ENCODE measurements at places on chromosomes 3 and 15. TPM values are rescaled to one million over a fixed set of nuclear protein-coding genes. Genes with fewer than 3 reads are reported as not detected.

GRCh38 chr3:73056014-73056844 lies 5.2 kb upstream of the EBLN2 start:
- DNase-seq, result peak; percentile 56

DNA sequence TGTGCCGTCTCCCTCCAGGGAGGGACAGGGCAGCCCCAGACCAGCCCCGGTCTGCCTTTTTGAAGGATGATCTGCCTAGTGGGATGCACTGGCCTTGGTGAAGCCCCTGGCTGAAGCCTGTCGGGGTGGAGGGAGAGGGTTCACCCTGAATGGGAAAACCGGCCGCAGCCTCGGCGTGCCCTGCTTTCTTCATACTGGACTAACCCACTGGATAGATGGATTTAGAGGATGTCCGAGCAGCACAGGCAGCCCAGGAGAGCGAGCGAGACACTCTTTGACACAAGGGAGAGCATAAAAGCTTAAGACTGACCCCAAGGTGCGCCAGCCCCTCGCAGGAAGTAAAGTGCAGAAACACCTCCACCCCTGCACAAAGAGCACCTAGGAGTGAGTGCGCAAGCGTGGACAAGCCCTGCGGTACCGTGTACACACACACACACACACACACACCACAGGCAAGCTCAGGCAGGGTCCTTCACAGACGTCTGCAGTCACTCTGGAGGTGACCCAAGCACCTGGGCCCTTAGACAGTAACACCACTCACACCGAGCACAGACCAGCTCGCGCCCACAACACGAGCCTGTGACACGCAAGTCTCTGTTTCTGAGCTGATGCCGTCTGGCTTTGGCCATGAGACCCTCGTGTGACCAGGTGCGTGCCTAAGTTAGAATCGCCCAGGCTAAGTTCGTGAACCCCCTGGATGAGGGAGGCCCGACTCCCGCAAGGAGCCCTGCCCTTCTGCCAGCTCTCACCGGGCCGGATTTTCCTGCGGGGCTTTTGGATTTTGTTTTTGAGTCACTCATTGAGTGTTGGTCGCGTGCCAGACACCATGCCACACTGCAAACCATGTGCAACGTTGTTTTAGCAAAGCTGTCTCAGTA lies 11.3 kb downstream of the SEMA4B start:
- peak; percentile 88 for DNase-seq

DNA sequence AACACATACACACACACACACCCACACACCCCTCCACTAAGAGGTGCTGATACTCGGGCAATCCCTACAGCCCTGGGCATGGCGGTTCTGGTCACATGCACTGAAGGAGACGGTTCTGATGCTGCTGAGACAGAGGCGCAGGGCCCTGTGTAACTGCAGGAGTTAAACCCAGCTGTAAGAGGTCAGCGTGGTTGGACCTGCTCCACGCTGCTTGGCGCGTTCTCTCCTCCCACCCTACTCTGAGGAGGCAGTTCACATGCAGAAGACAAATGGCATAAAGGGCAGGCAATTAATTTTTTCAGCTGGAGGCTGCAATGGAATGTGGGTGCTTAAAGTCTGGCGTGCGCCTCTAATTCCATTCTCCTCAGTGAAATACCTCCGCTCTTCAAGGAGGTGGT lies 35.2 kb downstream of the GRK7 start:
- no peak for DNase-seq

DNA sequence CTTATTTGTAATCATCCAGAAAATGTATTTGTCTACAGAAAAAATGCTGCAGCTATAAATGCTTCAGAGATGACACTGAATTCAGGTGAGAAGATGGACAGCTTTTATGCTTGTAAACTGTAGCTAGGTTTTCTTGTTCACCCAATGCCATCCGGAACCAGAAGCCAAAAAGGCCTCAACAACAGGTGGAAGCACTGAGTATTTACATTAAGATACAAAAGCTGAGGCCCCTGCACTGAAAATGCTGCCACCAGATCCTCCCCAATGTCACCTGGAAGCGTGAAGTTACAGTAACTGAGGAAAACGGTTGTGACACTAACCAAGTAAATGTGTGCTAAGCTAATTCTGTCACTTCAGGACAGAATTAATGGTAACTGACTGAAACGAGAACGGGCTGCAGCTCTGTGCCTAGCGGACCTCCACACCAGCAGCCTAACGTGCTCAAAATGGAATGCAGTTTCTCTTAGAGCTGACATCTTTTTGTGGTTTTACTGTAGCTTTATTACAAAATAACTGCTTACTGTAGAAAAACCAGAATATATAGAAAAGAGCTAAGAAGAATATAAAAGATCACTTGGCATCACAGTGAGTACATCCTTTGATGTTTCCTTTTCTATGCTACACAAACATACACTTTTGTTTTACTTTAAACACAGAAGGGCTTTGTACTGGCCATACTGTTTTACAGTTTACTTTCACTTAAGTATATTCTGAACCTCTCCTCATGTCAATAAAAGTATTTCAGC lies 7.6 kb downstream of the CHSY1 start:
- DNase-seq, result no peak

- no peak for DNase-seq
Measured at GRCh38 chr3:150376001-150376848, 31.9 kb upstream of the TSC22D2 start.

GRCh38 chr15:101393172-101393571 lies 96.3 kb downstream of the PCSK6 start:
- DNase-seq, result no peak

DNA sequence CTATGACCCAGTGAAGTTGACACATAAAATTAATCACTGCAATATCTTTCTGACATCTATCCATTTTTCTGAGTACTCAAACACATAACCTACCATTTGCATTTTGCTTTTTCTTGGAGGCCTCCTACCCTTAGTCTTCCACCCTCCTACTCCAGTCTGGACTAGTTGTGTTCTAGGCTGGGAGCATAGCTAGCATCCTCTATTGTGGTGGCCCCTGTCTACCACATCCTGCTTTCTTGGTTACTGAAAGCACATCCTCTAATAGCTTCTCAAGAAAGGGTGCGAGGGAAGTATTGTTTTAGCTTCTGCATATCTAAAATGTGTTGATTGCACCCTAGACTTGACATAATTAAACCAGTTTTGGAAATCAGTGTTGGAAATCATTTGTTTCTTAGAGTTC lies 176.5 kb downstream of the THSD4 start:
- DNase-seq, result no peak

DNA sequence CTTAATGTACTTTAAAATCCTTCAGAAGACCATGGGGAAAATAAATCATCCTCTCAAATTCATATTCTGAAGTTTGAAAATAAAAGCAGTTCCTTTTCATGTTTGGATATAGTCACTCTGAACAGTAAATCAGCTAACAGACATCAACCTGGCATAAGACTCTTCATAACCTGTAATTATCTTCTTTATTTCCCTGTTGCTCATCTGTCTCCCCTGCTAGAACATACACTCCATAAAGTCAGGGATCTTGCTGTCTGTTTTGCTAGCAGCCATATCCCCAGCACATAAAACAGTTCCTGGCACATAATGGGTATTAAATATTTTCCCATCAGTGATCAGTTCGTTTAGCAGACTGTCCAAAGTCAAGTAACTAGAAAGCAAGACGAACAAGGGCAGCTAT lies 11.2 kb downstream of the VGLL4 start:
- DNase-seq, result no peak

GRCh38 chr15:69659454-69660050 lies 206.9 kb downstream of the RPLP1 start:
- DNase-seq, result peak; percentile 80

DNA sequence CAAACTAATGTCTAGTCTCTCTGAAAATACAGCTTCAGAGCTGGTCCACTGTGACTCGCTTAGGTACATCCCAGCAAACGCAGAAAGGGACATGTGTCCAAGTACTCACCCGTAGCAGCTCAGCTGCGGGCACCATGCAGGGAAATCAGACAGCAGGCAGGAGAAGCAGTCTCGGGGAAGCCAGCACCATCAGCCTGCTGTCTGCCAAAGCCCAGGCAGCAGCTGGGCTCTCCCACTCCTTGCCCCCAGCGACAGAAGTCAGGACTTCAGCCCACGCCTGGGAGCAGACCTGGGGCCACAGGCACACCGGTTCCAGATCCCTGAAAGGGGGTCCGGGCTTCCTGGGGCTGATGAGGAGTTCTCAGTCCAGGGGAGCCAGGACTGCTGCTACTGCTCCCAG lies 34.9 kb downstream of the SEMA5B start:
- DNase-seq, result no peak

- no peak for DNase-seq
Measured at GRCh38 chr15:31308185-31308639, 18.4 kb upstream of the KLF13 start.

GRCh38 chr3:123411340-123412040 lies 37.4 kb downstream of the ADCY5 start:
- DNase-seq, result no peak

GRCh38 chr3:180036092-180036670 lies 556 bp downstream of the PEX5L start:
- no peak for DNase-seq

GRCh38 chr3:45506084-45506483 lies 88.5 kb upstream of the LIMD1 start:
- no peak for DNase-seq

DNA sequence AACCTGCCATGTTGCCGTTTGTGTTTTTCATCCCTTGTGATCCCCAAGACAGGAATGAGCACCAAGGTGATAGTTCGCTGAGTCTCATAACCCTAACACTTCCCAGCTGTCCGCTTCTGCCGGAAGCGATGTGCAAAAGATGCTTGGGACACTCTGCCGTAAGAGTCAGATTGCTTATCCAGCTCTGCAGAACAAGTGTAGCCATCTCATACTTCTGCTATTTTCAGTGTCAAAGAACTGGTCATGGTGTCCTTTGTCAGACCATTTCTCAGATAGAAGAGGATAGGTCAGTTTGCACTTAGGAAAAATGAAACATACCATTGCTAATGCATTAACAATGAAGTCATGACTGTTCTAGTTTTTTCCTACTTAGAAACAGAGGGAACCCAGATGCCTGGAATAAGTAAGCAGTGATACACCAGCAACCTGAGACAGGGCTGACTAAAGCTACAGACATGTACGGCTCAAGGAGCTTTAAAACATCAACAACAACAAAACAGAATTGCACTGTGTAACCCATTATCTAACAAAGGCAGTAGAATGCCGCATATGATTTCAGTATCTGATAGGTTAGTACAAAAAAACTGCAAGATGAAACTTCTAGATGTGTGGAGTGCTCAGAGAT lies 134.0 kb upstream of the IL12A start:
- DNase-seq, result peak; percentile 91

DNA sequence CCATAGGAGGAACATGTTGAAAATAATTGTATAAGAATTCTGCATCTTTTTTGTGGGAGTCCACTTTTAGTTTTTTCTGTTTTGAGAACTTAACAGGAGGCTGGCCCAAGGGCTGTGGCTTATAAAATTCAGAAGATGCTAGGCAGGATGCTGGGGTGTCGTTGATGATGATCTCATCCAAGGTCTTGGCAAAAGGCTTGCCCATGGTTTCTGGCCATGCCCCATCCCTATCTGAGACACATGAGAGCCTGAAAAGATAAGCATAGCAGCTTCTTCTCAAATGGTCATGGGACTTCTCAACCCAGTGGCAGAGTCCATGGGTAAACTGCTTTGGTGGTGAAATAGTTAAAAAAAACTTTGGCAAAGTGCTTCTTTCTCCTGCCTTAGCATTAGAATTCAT lies 35.2 kb downstream of the CMSS1 start:
- no peak for DNase-seq

DNA sequence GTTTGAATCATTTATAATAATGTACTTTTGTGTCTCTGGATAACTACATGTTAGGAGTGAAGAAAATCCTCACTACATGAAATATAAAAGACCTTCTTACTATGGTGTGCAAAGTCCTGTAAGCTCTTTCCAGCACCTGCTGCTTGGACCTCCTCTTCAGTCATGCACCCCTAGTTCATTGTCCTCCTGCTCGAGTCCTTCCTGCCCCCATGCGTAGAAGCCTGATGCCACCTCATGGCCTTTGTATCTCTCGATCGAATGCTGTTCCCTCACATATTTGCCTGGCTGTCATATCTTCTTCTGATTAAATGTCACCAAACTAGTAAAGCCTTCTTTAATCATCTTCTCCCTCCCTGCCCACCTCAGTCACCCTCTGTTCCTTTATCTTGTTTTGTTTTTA lies 49.9 kb upstream of the SUCLG2 start:
- DNase-seq, result no peak

DNA sequence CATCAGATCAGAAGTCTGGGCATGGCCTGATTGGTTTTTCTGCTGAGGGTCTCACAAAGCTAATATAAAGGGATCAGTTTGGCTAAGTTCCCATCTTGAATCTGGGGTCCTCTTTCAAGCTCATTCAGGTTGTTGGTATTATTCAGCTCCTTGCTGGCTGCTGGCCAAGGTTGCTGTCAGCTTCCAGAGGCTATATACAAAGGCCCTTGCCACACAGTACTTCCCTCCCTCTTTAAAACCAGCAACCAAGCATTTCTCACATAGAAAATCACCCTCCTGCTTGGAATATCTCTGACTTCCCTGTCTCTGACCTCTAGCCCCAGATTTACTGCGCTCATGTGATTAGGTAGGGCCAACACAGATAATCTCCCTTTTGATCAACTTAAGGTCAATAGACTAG lies 442.9 kb downstream of the ERC2 start:
- DNase-seq, result no peak

DNA sequence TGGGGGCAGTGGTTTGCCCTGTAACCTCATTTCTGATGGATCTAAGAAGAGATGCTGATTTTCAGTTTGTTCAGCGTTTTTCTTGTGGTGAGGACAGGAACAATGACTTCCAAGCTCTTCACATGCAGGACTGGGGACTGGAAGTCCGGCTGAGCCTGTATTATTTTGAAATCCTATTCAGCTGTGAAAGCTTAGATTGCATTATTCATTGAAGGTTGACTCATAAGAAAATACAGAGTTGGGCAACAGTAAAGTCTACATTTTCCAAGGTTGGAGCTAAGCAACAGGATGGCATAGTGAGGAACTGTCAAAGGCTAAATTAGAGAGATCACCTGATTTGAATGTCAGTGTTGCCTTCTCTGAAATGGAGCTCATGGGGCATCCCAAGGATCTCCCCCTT lies 230.9 kb upstream of the FEZF2 start:
- DNase-seq, result peak; percentile 70

DNA sequence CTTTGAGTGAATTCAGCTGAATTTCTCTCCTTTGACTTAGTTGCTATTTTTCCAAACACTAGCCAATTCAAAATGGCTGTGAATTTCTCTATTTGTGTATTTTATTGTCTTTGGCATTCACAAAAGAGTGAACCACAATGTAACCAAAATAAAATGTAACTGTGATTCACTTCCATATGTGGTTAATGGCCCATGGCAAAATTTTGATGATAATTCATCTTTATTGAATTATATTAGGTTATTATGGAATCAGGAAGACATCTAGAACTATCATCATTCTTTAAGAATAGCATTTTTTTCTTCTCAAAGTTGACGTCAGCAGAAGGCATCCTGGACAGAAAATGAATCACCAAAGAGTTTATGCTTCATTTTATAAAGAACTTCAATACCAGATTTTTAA lies 705.3 kb upstream of the NAALADL2 start:
- peak; percentile 74 for DNase-seq

- no peak for DNase-seq
Measured at GRCh38 chr15:88142121-88142520, 114.4 kb downstream of the NTRK3 start.

Gene CILP
- total RNA-seq, result not detected

Gene MESP2
- 1.3 TPM for total RNA-seq

Gene MEX3B
- total RNA-seq, result 0.58 TPM

Gene SERPINI2
- not detected for total RNA-seq

Gene AMIGO3
- 1.8 TPM for total RNA-seq

Gene KBTBD13
- not detected for total RNA-seq

Gene SH3BP5
- 23.0 TPM for total RNA-seq

Gene C3orf70
- total RNA-seq, result not detected

Gene DUOXA2
- total RNA-seq, result not detected

Data from PC-3 (cell line).